ENCODE measurements at places on chromosomes 6 and 20.

DNA sequence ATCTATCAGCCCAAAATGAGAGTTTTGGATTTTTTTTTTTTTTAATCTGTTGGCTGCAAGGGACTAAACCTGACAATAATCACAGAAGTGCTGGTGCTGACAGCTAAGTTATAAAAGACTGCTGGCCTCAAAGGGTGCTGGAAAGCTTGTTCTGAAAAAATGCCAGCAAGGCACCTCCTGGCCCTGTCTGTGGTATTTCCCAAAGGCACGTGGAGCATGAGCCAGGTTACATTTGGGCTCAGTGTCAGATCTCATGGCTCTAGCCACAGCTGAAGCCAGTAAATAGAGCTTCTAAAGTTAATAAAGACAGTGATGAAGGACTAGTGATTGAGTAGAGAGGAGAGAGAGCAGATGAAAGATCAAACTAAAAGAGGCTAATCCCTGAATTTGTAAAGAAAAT, 178.9 kb downstream of the FUT9 start:
- no peak for DNase-seq

- DNase-seq: peak; percentile 22
Observed at GRCh38 chr20:35947489-35947888, 6.8 kb downstream of the SCAND1 start.

GRCh38 chr6:32862725-32863124, 8.7 kb downstream of the PSMB9 start:
- no peak for DNase-seq

- no peak for DNase-seq
Observed at GRCh38 chr6:55388211-55388610, 60.9 kb downstream of the GFRAL start.

DNA sequence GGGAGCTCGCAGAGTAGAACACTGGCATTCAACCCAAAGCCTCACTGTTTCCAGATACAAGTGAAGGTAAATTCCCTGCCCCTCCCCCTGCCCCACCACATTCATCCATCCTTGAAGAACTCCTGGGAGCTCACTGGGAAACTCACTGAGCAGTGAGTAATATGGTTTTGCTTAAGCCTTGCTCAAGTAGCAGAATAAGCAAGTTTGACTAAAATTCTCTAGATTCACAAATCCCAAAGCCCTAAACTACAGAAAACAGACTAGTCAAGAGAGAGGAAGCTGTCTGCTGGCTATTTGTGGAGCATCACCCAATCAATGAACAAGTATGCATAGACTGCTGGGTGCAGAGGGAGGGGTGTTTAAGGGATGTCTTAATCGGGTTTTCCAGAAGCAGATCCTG, 82.1 kb downstream of the UNC5CL start:
- DNase-seq: no peak

All from stimulated activated CD4-positive, alpha-beta T cell treated with anti-CD3 and anti-CD28 coated beads, Interleukin-1b, Interleukin-23, amount 100 ng/mL, for 48 hours (primary cell).